ENCODE measurements at places on chromosomes 3 and 15.

- DNase-seq: no peak
These were observed 64.6 kb downstream of the ZIC4 start for GRCh38 chr3:147341727-147342126.

DNA sequence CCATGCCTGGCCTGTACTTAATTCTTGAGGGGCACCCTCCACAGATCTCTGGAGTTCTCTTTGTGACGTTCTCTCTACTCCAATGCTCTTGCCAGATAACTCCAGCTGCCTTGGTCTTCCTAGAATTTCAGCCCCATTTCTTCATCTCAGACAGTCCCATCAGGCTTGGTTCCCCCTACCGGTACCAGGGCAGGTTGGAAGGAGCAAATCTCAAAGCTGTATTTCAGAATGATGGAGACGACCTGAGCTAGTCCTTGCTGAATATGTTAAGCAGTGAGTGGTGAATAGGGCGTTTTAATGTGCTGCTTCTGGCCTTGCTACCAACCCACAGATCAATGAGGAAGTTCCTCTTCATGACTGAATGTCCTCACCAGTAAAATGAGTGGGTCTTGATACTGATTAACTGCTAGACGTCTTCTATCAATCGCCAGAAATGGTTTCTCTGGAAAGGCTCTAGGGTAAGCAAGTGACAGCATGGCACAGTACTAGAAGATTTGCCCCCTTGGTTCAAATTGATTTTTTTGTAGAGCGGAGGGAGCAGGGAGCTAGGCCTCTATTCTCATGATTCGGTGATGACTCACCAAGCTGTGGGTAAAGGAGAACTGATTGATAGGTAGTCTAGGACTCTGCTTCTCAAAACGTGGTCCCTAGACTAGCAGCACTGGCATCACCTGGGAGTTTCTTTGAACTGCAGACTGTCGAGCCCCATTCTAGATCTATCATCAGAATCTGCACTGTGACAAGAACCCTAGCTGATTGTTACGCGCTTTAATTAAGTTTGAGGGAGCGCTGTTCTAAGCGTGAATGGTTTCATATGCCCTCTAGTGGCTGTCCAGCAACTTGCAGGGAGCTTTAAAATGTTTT lies 67.8 kb downstream of the UBP1 start:
- DNase-seq: peak; percentile 16

GRCh38 chr15:73866481-73866880 lies 6.9 kb upstream of the TBC1D21 start:
- DNase-seq: no peak

- DNase-seq: no peak
These were observed 44.4 kb downstream of the PDZRN3 start for GRCh38 chr3:73580343-73580742.

DNA sequence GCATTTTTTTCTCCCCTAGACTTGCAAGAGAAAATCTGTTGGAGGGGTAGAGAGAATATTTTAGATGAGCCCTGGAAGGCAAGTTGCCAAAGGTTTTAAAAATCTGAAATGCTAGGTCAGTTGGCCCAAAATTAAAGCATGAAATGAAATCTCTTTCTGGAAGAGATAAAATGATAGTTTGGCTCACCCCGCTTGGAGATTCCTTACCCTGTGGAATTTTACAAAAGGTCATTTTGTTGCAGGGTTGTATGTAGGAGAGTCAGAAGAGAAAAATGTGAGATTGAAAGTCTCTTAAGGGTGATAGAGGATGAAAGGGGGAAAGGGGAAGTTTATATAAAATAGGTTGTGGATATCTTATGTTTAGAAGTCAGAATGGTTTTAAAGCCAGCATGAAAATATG lies 277.8 kb downstream of the CD47 start:
- DNase-seq: no peak

DNA sequence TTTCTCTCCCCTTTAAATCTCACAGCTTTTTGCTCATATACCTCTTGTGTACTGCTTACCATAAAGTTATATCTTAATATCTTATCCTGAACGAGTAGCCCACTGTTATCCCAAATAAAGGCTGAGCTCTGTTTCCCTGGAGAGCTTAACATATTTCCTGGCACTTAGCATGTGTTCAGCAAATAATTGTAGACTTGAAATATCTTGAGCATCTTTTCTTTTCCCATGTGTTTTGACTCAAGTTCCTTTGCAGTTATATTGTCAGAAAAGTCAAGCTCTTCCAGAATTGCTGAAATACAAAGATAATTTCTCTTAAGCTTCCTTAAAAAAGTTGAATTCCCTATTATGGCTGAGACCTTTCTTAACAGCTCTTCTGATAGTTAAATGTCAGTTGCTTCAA lies 150.5 kb downstream of the LPP start:
- DNase-seq: no peak

GRCh38 chr3:134426660-134427181 lies 52.5 kb upstream of the AMOTL2 start:
- DNase-seq: no peak

DNA sequence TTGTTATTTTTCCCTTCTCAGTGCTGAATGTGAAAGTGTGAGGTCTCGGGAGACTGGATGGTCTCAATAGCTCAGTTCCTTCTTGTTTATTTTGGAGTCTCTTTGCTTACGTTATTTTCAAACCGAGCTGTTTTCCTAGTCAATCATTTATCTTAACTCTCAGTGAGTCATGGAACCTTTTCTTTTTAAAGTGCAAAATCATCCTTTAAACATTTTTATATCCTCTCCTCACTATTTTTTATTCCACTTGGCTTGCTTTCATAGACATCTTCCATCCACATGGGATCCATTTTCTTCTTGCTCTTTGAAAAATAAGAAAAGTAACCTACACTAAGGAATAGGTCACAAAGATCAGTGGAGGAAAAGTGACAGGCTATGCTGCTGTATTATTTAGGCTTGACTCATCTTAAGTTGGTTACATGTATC lies 497.8 kb downstream of the NAALADL2 start:
- no peak for DNase-seq

GRCh38 chr3:186596568-186597287 lies 16.1 kb upstream of the AHSG start:
- DNase-seq: no peak

DNA sequence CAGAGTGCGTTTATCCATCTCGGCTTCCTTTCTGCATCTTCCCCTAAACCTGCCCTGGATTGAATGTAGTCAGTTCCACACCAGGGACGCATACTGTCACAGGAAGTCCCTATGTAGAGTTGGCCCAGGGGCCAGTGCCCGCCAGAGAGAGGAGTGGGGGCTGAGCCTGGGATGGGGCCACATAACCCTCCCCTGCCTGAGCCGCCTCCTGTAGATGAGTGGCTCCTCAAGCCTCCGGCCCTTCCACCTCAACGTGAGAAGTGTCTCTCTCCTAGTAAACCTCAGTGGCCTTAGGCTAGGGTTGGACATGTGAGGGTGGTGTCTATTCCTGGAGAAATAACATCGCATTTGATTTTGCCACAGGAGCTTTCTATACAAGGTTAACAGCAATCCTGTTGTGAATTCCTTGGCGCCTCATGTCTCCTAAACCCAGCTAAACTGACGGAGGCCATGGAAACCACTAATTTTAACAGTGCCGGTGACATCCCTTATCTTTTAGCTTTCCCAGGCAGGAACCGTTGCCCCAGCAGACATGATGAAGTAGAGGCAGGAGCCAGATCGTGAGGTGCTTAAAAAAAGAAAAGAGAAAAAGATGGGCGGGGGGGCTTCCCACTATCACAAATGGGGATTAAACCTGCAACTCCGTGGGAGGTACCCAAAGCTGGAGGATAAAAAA lies 171.1 kb downstream of the CHDH start:
- DNase-seq: no peak

- no peak for DNase-seq
These were observed 11.1 kb upstream of the PARL start for GRCh38 chr3:183895774-183896173.

- no peak for DNase-seq
These were observed 572.3 kb downstream of the PYDC2 start for GRCh38 chr3:192033246-192033645.

GRCh38 chr15:86558252-86558651 lies 478.6 kb downstream of the AGBL1 start:
- DNase-seq: no peak

DNA sequence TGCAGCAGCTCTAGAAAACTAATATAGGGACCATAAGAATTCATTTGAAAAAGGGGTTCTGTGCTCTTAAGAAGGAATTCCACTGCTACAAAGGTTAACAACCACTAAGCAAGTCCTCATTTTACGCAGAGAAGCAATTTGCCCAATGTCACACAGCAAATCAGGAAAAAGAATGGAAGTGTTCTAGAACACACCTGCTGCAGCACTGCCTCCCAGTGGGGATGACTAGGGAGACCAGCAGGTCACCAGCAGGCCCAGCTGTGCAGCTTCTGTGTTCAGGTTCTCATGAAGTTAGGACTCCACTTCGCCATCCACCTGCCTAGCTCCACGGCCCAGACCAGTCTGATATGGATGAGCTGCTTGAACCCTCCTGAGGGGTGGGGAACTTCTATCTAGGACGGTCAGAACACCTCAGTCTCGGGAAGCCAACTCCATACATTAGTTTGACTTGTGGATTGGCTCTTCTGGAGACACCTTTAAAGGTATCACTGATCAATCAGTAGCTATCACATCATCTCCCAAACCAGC lies 18.6 kb downstream of the POMGNT2 start:
- no peak for DNase-seq

GRCh38 chr3:157920822-157921700 lies 185.2 kb downstream of the SHOX2 start:
- DNase-seq: no peak

GRCh38 chr15:101091080-101092017 lies 160.5 kb downstream of the CHSY1 start:
- DNase-seq: no peak

GRCh38 chr3:147713234-147714133 lies 304.3 kb downstream of the ZIC1 start:
- DNase-seq: no peak

DNA sequence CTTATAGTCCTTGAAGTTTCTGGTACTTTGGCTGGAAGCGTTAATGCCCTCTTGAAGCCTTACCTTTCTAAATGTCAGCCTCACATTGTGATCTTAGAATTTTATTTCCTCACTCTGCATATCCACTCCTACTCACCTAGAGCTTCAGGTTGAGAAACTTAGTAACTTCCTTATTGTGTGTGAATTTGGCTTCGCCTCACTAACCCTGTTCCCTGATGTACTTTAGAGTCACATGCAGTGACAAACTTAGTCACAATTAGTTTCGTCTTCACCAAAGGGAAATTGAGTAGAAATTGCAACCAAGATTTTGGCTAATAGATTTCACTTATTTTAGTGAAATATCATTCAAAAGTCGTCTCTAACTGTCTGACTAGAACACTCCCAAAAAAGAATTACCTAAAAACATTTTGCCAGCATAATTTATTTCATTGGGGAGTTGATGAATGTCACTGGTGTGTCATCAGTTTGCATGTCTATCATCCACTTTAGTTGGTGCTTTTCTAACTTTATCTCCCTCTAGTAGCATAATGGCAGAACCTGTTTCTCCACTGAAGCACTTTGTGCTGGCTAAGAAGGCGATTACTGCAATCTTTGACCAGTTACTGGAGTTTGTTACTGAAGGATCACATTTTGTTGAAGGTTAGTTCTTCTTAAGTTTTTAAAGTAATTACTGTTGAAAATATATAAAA lies 960 bp downstream of the MFN1 start:
- DNase-seq: no peak

DNA sequence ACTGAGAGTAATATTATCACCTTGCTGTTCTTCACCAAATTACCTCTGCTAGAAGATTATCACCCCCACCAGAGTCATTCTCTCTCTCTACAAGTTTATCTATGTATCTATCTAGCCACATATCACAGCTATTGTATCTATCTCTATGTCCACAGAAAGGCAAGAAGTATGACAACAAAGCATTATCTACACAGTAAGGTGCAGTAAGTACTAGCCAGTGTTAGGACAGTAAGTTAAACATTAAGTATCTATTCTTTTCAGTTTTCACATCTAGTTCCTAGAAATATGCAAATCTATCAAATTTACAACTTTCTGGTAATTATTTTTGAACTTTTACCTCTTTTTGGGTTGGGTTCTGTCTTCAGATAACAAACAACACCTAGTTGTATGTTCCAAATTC lies 26.5 kb upstream of the XXYLT1 start:
- DNase-seq: no peak

DNA sequence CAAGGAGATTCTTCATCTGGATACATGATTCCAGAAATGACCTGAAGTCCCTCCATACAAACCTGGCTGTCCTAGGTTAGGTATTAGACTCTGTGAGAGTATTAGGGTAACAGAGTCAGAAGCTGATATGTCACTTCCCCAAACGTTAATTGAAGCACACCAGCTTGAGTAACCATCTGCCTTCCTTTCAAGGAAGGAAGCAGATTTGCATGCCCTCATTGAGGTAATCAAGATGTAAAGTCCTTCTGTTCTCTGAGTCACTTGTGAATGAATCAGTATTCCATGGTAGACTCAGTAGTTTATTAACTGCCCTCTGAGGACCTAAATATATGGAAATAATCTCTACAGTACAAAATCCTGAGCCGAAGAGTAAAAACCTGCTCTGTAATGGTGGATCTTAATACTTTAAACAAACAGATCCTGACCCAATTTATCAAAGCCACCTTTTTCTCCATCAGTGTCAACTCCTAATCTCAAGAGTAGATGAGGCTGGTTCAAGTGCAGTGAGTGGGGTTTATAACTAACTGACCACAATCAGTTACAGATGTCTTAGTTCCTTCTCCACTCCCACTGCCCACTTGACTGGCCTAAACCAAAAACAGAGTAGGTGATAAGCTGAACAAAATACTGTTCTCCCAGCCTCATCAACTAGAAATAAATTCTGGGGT lies 246.2 kb upstream of the CHRM5 start:
- DNase-seq: no peak

GRCh38 chr3:152937234-152937633 lies 102.3 kb downstream of the P2RY1 start:
- DNase-seq: no peak
